ENCODE measurements at places on chromosomes 11 and 22. TPM values are rescaled to one million over a fixed set of nuclear protein-coding genes. Genes with fewer than 3 reads are reported as not detected.
A peak's percentile ranks its signal among the peaks of the same experiment; 100 is the strongest.

Gene CCDC73
- total RNA-seq, result not detected

Gene MRPL40
- 29.2 TPM for total RNA-seq

Gene CEND1
- total RNA-seq, result 1.2 TPM

Gene PTGDR2
- not detected for total RNA-seq

Gene RAB3IL1
- total RNA-seq, result 5.7 TPM

Gene PAFAH1B2
- total RNA-seq, result 18.1 TPM

Gene SAA1
- total RNA-seq, result 17.1 TPM

Gene AAMDC
- total RNA-seq, result not detected

Gene C11orf86
- not detected for total RNA-seq

GRCh38 chr11:108405706-108406105 lies 61.6 kb downstream of the C11orf65 start:
- no peak overlapping the region for H3K27ac ChIP-seq
- no peaks in the 10 kb centered on the region for H3K36me3 ChIP-seq
- no peaks in the 10 kb centered on the region for H3K27me3 ChIP-seq
- no peaks in the 10 kb centered on the region for H3K4me1 ChIP-seq

GRCh38 chr22:43967069-43967468 lies 11.8 kb downstream of the SAMM50 start:
- no peak overlapping the region for H3K4me3 ChIP-seq
- no peaks in the 10 kb centered on the region for H3K4me1 ChIP-seq
- H3K36me3 ChIP-seq, result no peaks in the 10 kb centered on the region

DNA sequence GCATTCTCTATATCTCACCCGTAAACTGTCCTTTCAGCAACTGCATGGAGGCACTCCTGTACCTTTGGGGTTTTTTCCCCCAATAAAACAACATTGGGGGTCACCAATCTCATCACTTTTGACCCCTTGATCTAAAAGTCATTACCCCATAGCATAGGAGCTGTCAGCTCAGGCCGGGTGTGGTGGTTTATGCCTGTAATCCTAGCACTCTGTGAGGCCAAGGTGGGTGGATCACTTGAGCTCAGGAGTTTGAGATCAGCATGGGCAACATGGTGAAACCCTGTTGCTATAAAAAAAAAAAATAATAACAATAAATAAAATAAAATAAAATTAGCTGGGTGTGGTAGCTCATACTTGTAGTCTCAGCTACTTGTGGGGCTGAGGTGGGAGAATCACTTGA lies 17.1 kb upstream of the GDPD4 start:
- no peaks in the 10 kb centered on the region for H3K4me1 ChIP-seq
- H3K36me3 ChIP-seq, result no peaks in the 10 kb centered on the region
- no peaks in the 10 kb centered on the region for H3K27me3 ChIP-seq
- H3K4me3 ChIP-seq, result no peak overlapping the region
- no peak overlapping the region for H3K27ac ChIP-seq
- no peak for DNase-seq

GRCh38 chr11:45165386-45165785 lies 18.9 kb downstream of the PRDM11 start:
- H3K27me3 ChIP-seq, result no peaks in the 10 kb centered on the region
- H3K36me3 ChIP-seq, result no peaks in the 10 kb centered on the region
- H3K27ac ChIP-seq, result no peak overlapping the region
- no peak overlapping the region for H3K4me3 ChIP-seq

DNA sequence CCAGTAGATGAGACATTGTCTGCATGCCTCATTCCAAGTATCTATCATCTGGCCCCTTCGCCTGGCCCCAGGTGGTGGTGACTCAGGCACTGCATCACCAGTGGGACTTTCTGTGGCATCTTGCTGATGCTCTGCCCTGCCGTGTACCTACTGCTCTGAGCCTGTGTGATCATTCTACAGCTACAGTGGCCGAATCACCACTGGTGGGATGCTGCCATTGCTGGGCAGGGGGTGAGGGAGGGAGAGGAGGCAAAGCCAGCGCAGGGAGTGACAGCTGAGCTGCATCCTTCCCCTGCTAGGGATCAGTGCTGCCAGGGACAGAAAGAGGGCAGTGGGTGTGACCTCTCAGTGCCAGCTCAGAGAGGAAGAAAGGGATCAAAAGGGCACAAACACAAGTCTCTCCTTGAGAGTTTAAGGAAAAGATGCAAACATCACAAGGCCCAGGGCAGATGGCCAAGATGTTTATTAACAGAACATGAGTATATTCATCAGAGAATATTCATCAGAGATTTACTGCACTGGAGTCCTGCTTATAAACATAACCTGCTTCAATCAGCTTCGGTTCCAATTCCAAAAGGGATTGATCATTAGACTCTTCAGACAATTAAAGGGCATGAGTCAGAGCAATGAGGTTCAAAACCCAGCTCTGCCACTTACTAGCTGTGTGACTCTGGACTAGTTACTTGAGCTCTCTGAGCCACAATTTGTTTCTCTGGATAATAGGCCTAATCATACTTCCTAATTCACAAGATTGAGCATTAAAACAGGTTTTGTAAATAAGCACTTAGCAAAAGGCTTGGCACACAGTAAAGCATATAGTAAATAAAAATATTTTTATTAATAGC lies 109.8 kb downstream of the NAT10 start:
- DNase-seq, result no peak
- no peak overlapping the region for H3K27ac ChIP-seq
- no peaks in the 10 kb centered on the region for H3K36me3 ChIP-seq
- H3K27me3 ChIP-seq, result no peaks in the 10 kb centered on the region
- no peak overlapping the region for H3K4me3 ChIP-seq
- H3K4me1 ChIP-seq, result no peaks in the 10 kb centered on the region

- H3K27ac ChIP-seq, result no peak overlapping the region
- no peak overlapping the region for H3K4me3 ChIP-seq
- H3K4me1 ChIP-seq, result no peaks in the 10 kb centered on the region
- no peaks in the 10 kb centered on the region for H3K36me3 ChIP-seq
- H3K27me3 ChIP-seq, result no peaks in the 10 kb centered on the region
- DNase-seq, result no peak
These were observed 9.3 kb upstream of the CEP295 start for GRCh38 chr11:93652161-93652597.

DNA sequence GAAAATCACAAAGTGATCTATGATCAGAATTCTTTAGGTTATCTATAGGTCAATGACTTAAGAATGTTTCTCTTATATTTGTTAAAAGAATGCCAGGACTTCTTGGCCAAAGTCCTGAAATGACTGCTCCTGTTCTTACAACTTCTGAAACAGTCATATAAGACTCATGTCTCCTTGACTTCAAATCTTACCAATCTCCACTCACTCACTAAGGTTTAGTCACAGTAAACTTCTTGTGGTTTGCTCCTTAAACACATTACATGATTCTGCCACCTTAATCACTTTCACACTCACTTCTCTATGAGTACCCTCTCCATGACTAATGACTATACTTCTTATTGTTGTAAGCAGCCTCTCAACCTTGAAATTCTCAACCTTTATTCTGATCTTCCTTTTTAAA lies 648.7 kb upstream of the CCDC179 start:
- no peak overlapping the region for H3K27ac ChIP-seq
- H3K4me1 ChIP-seq, result no peaks in the 10 kb centered on the region
- no peaks in the 10 kb centered on the region for H3K27me3 ChIP-seq
- H3K36me3 ChIP-seq, result no peaks in the 10 kb centered on the region
- H3K4me3 ChIP-seq, result no peak overlapping the region

DNA sequence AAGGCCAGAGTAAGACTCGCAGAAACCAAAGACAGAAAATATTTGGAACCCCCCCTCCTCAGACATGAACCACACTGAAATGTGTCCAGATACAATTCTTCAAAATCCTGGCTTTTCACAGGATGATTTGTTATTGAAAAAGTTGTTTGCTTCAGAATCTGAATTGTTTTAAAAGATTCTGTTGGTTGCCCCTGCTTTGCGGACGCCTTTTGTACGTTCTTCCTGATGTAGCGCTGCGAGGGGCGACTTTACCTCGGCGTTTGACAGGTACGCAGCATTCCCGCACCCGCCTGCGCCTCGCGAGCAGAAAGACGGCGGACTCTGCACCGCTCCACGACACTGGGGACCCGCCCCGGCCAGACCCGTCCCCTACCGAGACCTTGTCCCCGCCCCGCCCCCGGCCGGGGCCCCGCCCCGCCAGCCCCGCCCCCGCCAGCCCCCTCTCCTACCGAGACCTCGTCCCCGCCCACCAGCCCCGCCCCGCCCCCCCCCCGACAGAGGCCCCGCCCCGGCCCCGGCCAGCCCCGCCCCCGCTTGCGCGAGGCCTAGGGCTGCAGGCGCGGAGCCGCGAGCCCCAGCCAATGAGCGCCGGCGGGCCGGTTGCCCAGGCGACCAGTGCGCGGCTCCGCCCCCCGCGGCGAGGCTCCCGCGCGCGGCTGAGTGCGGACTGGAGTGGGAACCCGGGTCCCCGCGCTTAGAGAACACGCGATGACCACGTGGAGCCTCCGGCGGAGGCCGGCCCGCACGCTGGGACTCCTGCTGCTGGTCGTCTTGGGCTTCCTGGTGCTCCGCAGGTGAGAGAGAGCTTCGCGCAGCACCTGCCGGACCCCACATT lies at the start of gene GLB1L2:
TSS of gene GLB1L2 (plus strand) at position 635 of the 835 bp plus-strand sequence. CDS start at position 709, 74 bp downstream.
- peaks cover 19% of the 10 kb centered on the region for H3K4me1 ChIP-seq
- no peaks in the 10 kb centered on the region for H3K36me3 ChIP-seq
- H3K27me3 ChIP-seq, result peaks cover 6% of the 10 kb centered on the region
- H3K4me3 ChIP-seq, result peak within 1 kb of the TSS; percentile 81

GRCh38 chr22:16854631-16855030 lies 29.4 kb upstream of the XKR3 start:
- H3K4me1 ChIP-seq, result no peaks in the 10 kb centered on the region
- H3K36me3 ChIP-seq, result no peaks in the 10 kb centered on the region
- H3K27ac ChIP-seq, result no peak overlapping the region

- H3K27me3 ChIP-seq, result no peaks in the 10 kb centered on the region
- no peaks in the 10 kb centered on the region for H3K36me3 ChIP-seq
- peak overlapping the region; percentile 98 for H3K27ac ChIP-seq
- DNase-seq, result no peak
- peaks cover 12% of the 10 kb centered on the region for H3K4me1 ChIP-seq
These were observed 41.6 kb downstream of the WEE1 start for GRCh38 chr11:9615031-9615451.

DNA sequence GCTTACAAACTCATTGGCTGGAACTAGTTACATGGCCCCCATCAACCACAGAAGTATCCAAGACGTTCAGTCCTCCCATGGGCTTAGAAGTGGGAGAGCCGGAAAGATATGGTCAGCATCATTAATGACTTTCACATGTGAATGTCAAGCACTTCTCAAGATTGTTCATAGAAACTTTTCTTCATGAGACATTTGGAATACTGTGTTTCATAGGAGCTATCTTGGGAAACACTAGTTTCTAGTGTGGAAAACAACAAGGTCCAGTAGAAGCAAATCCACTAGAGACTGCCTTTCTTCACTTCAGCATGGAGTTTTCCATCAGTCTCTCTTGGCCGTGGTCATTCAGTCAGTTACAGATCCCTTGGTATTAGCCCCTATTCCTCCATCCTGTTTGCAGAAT lies 160.9 kb downstream of the C11orf91 start:
- DNase-seq, result no peak
- H3K27me3 ChIP-seq, result peaks cover 14% of the 10 kb centered on the region
- H3K4me3 ChIP-seq, result no peak overlapping the region

DNA sequence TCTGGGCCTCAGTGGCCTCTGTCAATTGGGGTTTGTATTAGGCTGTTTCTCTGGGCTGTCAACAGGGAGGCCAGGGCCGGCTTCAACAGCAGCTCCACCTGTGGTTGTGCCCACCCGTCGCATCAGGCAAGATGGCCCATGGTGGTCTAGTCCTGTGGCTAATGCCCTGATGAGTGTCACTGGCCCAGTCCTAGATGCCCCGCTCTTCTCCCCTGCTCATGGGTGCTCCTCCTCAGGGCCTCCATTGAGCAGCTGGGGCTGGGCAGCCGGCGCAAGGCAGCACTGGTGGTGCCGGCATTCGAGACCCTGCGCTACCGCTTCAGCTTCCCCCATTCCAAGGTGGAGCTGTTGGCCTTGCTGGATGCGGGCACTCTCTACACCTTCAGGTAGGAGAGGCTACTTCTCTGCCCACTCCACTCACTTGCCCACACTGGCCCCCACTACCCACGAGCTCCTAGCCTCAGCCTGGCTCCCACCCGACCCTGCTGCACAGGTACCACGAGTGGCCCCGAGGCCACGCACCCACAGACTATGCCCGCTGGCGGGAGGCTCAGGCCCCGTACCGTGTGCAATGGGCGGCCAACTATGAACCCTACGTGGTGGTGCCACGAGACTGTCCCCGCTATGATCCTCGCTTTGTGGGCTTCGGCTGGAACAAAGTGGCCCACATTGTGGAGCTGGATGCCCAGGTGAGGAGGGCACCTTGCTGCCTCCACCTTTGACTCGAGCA lies 5.4 kb downstream of the LARGE2 start:
- H3K27me3 ChIP-seq, result peaks cover 16% of the 10 kb centered on the region
- no peaks in the 10 kb centered on the region for H3K36me3 ChIP-seq
- H3K27ac ChIP-seq, result no peak overlapping the region
- no peak for DNase-seq
- H3K4me1 ChIP-seq, result peaks cover 13% of the 10 kb centered on the region
- no peak overlapping the region for H3K4me3 ChIP-seq

- H3K4me3 ChIP-seq, result no peak overlapping the region
- no peaks in the 10 kb centered on the region for H3K4me1 ChIP-seq
- DNase-seq, result no peak
These were observed 15.7 kb downstream of the ASPHD2 start for GRCh38 chr22:26444777-26445176.

DNA sequence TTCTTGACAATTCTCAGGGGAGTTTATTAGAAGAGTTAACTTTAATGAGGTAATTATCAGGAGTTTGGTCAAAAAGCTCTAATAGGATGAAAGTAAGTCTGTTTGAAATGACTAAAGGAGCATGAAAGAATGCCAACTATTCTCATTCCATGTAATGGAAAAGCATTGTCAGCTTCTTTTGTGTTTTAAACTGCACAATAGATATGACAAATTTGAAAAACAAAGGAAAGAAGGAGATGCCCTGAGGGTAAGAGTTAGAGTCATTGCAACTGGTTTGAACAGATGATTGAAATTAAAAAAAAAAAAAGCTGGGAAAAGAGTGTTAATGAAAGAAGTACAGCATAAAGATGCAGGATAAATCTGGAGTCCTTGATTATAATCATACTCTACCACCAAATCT lies 296.8 kb upstream of the FOLH1 start:
- no peaks in the 10 kb centered on the region for H3K27me3 ChIP-seq
- no peak overlapping the region for H3K27ac ChIP-seq
- no peak for DNase-seq
- H3K4me3 ChIP-seq, result no peak overlapping the region

GRCh38 chr11:69644962-69645675 lies 4.2 kb downstream of the CCND1 start:
- H3K27me3 ChIP-seq, result peaks cover 21% of the 10 kb centered on the region
- peak overlapping the region; percentile 89 for H3K27ac ChIP-seq

GRCh38 chr22:27542602-27543001 lies 259.0 kb downstream of the MN1 start:
- no peak for DNase-seq
- H3K36me3 ChIP-seq, result no peaks in the 10 kb centered on the region
- H3K4me1 ChIP-seq, result no peaks in the 10 kb centered on the region
- no peaks in the 10 kb centered on the region for H3K27me3 ChIP-seq
- no peak overlapping the region for H3K27ac ChIP-seq

GRCh38 chr22:37982938-37983859 lies 1.2 kb downstream of the SOX10 start:
- peak overlapping the region; percentile 14 for H3K4me3 ChIP-seq
- H3K36me3 ChIP-seq, result no peaks in the 10 kb centered on the region
- H3K4me1 ChIP-seq, result peaks cover 17% of the 10 kb centered on the region
- no peak for DNase-seq

Measured in transverse colon (tissue), 4 donors.